Small intestine (tissue), 16 donors: ENCODE measurements at places on chromosomes 12 and 14. TPM values are rescaled to one million over a fixed set of nuclear protein-coding genes. Genes with fewer than 3 reads are reported as not detected.

PMEL gene
- 1.8 TPM for polyA plus RNA-seq

DNA sequence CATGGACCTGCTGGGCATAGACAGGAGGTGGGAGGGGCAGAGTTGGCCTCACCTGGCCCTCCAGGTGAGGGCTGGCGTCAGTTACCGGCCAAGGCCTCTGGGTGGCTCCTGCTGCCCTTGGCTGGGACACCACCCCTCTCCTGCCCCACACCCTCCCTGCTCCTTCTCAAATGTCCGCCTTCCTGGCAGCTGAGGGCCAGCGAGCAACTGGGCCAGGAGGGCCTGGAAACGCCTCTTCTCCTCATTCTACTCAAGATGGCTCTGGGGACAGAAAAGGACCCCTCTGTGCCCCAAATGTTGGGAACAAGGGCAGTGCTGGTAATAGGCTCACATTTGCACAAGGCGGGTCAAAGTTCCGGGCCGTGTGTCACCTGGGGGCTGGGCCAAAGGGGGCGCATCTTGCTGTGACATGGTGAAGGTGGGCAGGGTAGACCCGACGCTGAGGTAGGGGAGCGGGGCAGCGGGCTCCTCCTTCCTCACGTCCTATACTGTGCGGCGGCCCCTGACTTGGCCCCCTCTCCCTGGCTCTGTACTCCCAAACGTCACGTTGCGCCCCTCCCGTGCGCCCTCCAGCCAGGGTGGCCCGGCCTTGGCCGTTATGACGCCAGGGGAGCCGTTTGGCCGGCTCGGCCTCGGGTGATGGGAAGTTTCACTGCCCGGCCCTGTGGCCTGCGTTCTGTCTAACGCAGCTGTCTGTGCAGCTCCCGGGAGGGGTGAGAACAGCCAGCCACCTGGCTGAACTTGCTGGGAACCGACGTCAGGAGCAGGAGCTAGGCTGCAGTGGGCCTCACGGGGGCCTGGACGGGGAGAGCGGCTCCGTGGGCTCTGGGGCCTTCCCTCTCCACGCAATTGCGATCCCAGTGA, 18.0 kb upstream of the DLK1 start:
- H3K4me1 ChIP-seq, result no peaks in the 10 kb centered on the region
- no peak overlapping the region for H3K4me3 ChIP-seq
- no peaks in the 10 kb centered on the region for H3K36me3 ChIP-seq
- no peaks in the 10 kb centered on the region for H3K27me3 ChIP-seq

DNA sequence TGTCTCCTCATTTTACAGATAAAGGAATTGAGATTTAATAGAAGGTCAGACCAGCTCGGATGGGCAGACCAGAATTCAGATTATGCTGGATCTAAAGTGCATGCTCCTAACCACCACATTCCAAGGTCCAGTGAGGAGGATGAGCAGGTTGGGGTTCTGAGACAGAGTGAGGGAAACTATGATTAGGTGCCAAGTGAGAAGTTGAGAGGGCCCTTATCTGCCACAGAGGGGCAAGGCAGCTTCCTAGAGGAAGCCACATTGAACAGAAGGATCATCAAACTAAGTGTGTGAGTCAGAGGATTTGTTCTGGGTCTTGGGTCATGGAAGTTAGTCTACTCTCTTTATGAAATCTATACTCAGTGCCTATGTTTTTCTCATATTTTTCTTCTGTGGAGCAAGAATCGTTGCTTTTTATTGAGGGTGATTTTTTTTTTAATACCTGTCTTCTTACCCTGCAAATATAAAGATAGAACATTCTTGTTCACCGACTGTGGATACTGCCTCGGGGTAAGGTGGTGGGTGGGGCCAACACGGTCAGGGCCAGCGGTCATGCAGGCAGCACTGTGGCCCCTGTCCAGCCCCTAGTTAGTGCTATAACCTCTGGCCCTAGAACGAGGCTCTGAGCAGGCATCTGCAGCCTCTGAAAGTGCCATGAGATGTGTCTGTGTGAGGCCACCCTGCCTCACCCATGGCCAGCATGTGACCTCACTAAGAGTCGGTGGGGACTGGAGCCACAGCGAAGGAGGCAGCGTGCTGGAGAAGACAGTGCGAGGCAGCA, 55.6 kb upstream of the PTHLH start:
- H3K4me1 ChIP-seq, result no peaks in the 10 kb centered on the region
- H3K4me3 ChIP-seq, result no peak overlapping the region
- no peak for DNase-seq
- H3K27ac ChIP-seq, result no peak overlapping the region

DNA sequence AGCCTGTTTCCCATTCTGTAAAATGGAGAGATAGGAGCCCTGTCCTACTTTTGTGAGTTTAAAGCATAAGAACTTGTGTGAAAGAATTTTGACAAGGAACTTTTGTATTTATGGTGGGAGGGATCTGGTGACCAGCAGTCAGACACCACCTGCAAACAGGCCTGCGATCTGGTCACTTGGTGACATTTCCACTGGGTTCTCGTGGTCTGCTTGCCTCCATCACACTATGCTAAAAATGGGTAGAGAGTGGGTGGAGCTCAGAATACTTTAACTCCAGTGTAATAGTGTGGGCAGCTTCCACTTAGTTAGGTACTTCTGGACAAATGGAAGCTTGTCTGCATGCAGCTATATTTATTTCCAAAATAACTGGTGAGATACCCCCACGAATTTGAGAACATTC, 26.5 kb upstream of the PLXNC1 start:
- H3K4me1 ChIP-seq, result no peaks in the 10 kb centered on the region
- H3K4me3 ChIP-seq, result no peak overlapping the region
- H3K27ac ChIP-seq, result no peak overlapping the region
- H3K27me3 ChIP-seq, result no peaks in the 10 kb centered on the region

- H3K27me3 ChIP-seq, result no peaks in the 10 kb centered on the region
- H3K4me1 ChIP-seq, result no peaks in the 10 kb centered on the region
- DNase-seq, result no peak
- no peak overlapping the region for H3K27ac ChIP-seq
- H3K4me3 ChIP-seq, result no peak overlapping the region
Observed at GRCh38 chr14:51392416-51392815, 152.4 kb downstream of the TMX1 start.
